ENCODE measurements at places on chromosomes 1 and 21. TPM values are rescaled to one million over a fixed set of nuclear protein-coding genes. Genes with fewer than 3 reads are reported as not detected.

Gene SH3BGR
- total RNA-seq: 3.0 TPM

Gene PAPPA2
- 15.4 TPM for total RNA-seq

Gene OR4F16
- total RNA-seq: not detected

Gene CATSPERE
- total RNA-seq: 0.30 TPM

Gene NES
- total RNA-seq: 21.8 TPM

Gene CFHR2
- not detected for total RNA-seq

Gene OR2T33
- total RNA-seq: not detected

Gene VCAM1
- 64.1 TPM for total RNA-seq

Gene FNDC5
- 0.37 TPM for total RNA-seq

Gene ADORA3
- total RNA-seq: not detected

Gene FCRL2
- not detected for total RNA-seq

Gene ABCG1
- total RNA-seq: 0.60 TPM

Gene CNR2
- total RNA-seq: not detected

Gene FAM78B
- 0.32 TPM for total RNA-seq

Gene LENEP
- not detected for total RNA-seq

Gene KCNK1
- 10.8 TPM for total RNA-seq

Gene KLHDC9
- total RNA-seq: 1.5 TPM

Gene INAVA
- 0.18 TPM for total RNA-seq

Gene RXFP4
- total RNA-seq: 0.30 TPM

Data from smooth muscle cell of the umbilical artery (primary cell).